ENCODE measurements at places on chromosomes 4 and X.

DNA sequence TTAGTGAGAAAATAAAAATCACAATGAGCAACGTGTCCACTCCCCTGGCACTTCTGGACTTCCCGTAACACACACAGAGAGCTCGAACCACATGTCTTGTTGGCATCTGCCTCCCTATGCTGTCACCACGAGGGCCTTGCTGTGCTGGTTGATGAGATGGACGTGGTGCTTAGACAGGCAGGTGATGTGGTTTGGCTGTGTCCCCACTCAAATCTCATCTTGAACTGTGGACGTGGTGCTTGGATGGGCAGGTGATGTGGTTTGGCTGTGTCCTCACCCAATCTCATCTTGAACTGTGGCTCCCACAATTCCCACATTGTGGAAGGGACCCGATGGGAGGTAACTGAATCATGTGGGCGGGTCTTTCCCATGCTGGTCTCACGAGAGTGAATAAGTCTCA lies 40.0 kb downstream of the FGFRL1 start:
- DNase-seq = no peak

- no peak for DNase-seq
Observed at GRCh38 chrX:53438174-53438831, 4.1 kb upstream of the HSD17B10 start.

GRCh38 chr4:150673793-150674192 lies 91.8 kb downstream of the MAB21L2 start:
- DNase-seq = no peak

- DNase-seq = no peak
Observed at GRCh38 chrX:33211356-33212260, at the start of gene DMD. TSS of gene DMD (minus strand) at chrX:33211549. CDS start at chrX:33211312, 237 bp downstream.

GRCh38 chr4:168569066-168569930 lies 72.4 kb downstream of the PALLD start:
- no peak for DNase-seq

GRCh38 chrX:107728371-107729099 lies 47.1 kb downstream of the TSC22D3 start:
- DNase-seq = no peak

GRCh38 chr4:163554870-163555465 lies 60.5 kb downstream of the TMA16 start:
- no peak for DNase-seq

DNA sequence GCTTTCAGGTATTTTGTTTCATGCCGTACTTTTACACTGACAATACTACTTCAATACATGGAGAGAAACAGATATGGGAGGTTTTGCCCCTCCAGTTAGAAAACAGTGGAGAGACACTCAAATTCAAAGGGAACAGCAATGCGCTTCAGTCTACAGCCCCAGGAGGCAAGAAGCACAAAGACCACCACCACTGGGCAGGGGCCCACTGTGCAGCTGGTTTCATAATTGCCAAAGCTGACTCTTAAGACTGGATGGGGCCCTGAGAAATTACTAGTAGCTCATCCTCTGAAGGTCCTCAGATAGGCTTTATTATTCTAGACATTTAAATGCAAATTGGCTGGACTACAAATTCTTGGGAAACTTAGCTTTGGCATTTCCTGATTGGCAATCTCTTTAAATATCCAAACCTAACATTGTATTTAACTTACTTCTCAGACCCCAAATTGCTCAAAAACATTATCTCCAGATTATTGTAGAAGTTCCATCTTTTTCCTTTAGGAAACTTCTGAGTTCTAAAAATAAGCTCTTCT lies 85.9 kb upstream of the GPR34 start:
- DNase-seq = no peak

- no peak for DNase-seq
Observed at GRCh38 chrX:68045008-68045577, 388.2 kb downstream of the OPHN1 start.

DNA sequence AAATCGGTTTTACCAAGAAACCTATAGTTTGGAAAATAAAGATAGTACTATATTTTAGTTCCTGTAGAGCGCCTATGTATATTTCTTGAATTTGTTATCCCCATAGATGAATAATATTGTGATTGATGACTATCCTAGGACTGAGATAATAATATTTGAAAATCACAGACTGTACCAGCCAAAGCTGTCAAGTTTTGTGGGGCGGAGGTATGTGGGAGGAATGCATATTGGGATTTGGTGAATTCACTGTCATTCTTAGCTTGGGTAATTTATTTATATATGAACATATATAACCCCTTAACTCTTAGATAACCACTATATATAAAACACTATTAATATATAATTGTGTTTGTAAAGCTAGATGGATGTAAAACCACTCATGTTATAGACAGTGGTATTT lies 205.5 kb upstream of the ARSJ start:
- DNase-seq = no peak

GRCh38 chr4:139825523-139826014 lies 159.9 kb downstream of the MGST2 start:
- no peak for DNase-seq

- no peak for DNase-seq
Observed at GRCh38 chr4:127709456-127709855, 20.7 kb upstream of the SLC25A31 start.

- DNase-seq = no peak
Observed at GRCh38 chr4:145541346-145541745, 59.7 kb downstream of the SMAD1 start.

DNA sequence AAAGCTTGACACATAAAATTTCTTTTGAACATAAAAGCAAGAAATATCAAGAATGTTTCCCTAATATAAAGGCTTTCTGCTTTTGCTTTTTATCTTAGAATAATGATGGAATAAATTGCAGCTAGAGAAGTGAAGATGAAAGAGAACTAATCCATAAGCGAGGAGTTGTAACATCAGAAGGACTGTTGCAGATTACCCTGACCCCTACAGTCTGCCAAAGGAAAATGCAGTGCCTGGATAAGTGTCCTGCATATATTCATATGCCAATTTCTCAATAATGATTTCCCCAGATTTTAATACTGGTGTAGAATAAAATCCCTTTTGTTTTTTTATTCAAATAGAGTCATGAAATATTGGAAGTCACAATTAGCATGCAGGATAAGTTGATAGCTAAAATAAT lies 115.9 kb downstream of the MAGEC2 start:
- DNase-seq = no peak

DNA sequence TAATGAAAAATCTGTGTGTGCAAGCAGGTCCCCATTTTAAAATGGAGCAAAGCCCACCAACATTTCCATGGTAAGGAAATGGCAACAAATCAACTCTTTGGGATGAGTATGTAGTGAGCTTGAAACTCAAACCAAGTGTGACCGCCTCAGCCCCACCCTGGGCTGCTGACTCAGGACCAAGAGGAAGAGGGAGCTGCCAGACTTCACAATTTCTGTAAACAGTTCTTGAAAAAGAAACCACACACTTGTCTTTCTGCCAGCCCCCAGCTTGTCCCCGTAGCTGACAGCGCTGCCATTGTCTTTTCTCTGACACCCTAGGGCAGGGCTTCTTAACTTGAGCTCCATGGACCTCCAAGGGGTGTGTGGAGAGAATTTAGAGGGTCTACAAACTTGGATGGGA lies 10.3 kb downstream of the RTL5 start:
- DNase-seq = peak; percentile 8

DNA sequence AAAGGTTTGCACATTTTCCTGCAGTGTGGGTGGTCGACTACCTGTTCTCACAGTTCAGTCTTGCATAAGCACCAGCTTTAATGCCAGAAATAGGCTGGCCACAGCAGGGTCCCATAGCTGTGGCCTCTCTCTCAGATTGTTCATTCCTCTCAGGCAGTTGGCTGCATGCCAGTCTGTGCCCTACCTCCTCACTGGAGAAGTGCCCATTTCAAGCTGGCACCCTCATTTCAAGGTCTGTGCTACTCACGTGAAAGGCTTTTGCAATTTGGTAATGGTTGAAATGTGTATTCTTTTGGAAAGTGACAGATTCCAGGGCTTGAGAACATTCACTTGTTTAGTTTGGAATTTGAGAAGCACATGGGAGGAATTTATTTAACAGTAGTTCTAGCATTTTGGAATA lies 28.9 kb upstream of the MTMR1 start:
- DNase-seq = no peak
